Substantia nigra (tissue), 51 donors: ENCODE measurements at places on chromosomes 3 and 15.

DNA sequence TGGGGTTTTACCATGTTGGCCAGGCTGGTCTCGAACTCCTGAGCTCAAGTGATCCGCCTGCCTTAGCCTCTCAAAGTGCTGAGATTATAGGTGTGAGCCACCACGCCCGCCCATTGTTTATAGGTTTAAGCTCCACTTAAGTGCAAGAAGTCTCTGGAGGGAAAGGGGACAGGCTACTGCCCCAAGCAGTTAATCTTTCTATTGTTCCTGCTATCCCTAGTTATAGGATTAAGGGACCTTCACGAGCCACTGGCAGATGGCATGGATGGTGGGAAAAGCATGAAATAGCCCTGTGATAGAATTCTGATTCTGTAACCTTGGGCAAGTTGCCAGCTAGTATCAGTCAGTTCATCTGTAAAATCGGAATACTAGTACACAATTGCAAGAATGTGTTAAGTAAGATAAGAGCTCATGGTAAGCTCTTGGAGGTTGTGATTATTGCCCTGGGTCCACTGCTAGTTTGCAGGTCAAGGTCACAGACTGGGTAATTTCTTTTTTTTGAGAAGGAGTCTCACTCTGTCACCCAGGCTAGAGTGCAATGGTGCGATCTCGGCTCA, 5.3 kb upstream of the RBPMS2 start:
- DNase-seq: no peak

- DNase-seq: no peak
Measured at GRCh38 chr15:78987556-78988360, 42.9 kb upstream of the CTSH start.

- peak; percentile 5 for DNase-seq
Measured at GRCh38 chr15:80970018-80970657, 19.5 kb downstream of the MESD start.

DNA sequence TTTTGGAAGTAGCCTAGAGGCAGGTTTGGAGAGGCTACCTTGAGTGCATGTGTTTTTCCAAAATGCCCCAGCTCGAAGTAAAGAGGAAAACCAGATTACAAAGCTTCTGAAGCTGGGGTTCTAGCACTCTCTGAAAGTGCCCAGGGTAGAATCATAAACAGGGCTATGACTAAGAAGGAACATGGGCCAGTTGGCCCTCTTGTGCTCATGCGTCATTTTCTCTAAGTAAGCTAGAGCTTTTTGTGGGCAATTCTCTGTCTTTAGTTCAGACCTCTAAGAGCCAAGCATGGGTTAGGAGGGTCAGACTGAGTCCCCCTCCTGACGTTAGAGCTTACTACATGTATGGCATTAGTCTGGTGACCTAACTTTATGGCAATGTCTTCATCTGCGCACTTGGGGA, 129.5 kb upstream of the UMPS start:
- DNase-seq: no peak

DNA sequence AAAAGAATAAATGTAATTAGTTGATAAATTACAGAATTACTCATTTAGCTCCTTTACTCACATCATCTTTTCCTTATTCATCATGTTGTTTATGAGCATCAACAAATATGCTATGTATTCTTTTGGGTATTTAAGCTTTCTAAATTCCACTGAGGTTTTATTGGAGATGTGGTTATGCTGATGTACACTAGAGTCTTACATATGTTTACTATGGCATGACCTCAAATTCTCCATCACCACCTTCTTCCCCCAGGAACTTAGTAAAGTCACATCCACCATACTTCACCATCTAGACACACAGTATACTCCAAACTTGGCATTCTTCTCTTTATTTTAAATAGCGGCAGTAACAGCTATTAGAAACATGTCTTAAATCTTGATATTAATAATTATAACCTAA, 74.1 kb upstream of the MELTF start:
- DNase-seq: no peak

DNA sequence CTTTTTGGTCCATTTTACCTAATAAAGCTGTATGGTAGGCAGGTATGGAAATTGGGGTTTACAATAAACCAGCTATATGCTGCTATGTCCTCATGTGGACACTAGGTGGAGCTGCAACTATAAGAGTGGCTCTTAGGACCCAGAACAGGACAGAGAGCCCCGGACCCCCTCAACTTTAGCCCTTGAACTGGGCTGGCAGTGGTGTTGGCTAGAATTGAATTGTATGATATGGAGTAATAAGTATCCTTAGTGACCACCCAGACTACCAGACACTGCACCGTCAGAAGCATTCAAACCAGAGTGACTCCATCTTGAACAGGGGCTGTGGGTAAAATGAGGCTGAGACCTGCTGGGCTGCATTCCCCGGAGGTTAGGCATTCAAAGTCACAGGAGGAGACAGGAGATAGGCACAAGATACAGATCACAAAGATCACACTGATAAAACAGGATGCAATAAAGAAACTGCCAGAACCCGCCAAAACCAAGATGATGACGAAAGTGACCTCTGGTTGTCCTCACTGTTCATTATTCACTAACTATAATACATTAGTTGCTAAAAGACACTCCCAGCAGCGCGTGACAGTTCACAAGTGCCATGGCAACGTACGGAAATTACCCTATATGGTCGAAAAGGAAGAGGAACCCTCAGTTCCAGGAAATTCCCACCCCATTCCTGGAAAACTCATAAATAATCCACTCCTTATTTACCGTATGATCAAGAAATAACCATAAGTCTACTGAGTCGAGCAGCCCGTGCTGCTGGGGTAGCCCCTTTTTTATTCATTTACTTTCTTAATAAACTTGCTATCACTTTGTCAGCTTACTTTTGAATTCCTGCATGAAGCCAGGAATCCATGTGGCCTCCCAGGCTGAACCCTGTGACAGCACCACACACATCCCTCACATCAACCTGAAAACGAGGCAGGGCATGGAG, 68.7 kb upstream of the BLM start:
- peak; percentile 6 for DNase-seq

- no peak for DNase-seq
Measured at GRCh38 chr3:85801955-85802354, 843.2 kb downstream of the CADM2 start.

GRCh38 chr3:34268032-34268709, 469.7 kb downstream of the PDCD6IP start:
- DNase-seq: no peak

DNA sequence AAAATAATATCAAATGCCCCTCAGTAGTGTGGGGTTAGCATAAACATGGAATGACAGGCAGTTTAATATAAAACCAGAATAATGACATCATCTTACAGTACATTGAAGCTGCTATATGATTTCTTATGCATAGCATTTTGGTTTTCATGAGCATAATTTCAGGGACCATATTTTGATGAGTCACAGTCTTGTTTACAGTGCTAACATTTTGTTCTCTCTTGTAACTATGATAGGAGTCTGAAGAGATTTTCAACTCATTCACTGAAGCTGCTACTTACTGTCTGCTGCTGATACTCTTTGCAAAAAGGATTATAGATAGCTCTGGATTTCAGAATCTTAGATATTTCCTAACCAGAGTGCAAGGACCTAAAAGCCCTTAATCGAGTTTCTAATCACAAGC, 92.6 kb upstream of the CCDC54 start:
- no peak for DNase-seq

DNA sequence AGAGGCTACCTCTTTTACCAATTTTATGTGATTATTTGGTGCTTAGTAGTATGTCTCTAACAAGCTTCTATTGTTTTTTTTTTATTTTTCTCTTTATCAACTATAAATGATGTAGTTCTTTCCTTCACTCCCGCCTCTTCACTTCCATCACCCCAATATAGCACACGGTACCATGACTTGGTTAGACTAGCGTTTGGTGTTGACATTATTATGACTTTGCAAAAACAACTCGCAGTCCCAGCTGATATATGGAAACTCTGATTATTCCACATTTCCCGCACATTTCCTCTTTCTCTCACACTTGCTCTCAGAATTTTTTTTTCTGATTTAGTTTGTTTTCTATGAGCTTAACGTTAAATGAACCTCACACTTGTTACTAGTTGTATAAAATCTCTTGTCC, 162.2 kb downstream of the GREM1 start:
- DNase-seq: no peak

DNA sequence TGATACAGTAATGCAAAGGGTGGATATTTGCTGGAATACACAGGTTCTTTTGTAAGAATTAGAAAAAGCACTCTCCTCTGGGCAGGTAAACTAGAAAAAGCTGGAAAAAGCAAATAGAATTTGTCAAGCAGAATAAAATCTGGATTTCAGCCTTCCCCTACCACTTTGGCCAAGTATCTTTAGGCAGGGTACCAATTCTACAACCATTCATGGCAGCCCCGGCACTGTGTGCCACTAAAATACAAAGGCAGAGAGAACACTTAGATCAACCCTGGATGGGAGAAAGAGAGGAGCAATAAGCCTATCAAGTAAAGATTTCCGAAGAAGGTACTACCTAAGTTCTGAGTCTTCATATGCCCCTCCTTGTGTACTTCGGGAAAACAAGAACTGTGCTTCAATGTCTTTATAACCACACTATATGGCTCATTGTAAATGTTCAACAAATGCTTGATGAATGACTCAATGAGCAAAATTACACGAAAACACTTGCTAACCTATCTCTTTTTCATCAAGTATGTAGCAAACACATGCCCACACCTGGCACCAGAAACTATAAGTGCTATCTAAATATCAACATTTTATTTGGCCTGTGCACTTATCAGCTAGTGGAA, 20.8 kb downstream of the STAG1 start:
- DNase-seq: no peak

GRCh38 chr3:183548262-183548769, 7.2 kb downstream of the KLHL6 start:
- DNase-seq: no peak

- no peak for DNase-seq
Measured at GRCh38 chr3:32401126-32401525, 9.5 kb downstream of the CMTM7 start.

DNA sequence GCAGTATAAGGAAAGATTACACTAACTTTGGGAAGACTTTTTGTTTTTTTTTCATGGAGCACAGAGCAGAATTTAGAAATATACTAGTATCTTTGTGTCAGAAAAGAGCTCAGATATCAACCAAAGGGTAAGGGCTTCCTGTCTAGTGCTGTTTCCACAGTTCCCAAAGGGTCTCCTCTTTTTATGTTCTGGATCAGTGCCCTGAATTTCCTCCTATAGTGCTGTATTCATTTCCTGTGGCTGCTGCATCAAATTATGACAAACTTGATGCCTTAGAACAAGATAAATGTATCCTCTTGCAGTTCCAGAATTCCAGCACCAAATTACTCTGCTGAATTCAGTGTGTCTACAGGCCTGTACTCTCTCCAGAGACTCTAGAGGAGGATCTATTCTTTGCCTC, 219.8 kb upstream of the THRB start:
- DNase-seq: no peak

GRCh38 chr3:176349706-176350105, 847.6 kb downstream of the TBL1XR1 start:
- DNase-seq: no peak

DNA sequence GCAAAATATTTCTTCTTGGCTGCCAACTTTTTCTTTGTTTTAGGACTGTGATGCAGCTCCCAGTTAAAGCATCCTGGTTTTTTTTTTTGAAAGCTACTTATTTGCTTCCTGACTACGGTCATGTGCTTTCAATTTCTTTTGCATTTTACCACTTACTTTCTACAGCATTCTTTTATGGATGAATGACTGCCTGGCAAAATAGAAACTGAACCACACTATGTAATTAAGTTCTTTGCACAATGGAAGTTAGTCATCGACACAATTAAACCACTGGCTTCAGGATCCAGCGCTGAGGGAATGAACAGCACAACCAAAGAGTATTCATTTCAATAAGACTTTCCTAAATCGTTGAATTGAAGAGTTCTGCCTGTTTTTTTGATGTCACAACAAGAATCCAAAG, 82.2 kb upstream of the EPHA3 start:
- no peak for DNase-seq

DNA sequence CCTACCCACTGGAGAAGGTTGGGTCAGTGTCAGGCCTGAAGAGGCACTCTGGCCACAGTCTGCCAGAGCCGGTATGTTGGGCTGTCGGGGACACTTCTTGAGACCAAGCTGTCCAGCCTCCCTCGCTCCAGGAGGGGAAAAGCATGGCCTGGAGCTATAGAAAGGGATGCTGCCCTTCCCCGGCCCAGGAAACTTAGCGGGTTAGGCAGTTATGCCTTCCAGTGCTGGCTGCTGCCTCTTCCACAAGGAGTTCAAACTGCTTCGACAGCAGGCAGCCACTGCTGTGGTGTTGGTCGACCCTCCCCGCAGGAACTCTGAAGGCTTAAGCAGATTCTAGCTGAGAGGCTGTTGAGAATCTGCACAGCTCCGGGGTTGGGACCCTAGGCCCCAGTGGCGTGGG, 819.4 kb downstream of the DIPK2A start:
- DNase-seq: no peak

DNA sequence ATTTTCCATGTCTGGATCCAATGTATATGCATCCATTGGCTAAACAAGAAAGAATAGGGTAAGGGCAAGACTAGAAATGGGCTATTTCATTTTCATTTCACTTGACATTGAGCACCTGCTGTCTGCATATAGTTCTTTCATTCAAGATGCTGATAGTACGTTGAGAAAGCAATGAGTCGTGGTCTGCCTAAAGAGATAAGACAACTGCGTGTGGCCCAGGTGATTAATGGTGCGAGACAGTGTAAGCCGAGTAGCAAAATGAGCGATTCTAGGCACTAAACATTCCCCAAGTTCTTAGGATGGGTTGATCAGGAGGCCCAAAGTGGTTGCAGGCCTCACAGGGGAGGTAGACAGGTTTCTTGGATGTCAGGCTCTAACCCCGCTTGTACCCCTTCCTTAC, 235.4 kb downstream of the PDCD6IP start:
- no peak for DNase-seq

- no peak for DNase-seq
Measured at GRCh38 chr15:70198441-70199123, 100.9 kb upstream of the TLE3 start.

DNA sequence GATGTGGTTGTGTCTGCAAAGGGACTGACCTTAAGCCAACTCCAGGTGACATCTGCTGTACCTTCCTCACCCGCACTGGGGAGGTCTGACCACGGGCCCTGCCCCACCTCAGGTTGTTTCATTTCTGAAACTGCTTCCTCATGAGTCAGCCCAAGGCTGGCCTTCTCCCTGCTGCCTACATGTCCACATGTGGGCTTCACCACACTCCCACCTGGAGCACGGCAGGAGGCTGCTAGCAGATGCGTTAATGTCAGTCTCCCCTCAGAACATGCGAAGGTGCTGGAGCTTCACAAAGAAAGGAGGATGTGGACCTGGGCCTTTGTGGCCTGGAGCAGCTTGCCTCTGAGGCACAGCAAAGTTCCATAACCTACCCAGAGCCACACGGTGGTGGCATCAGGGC, 69.4 kb upstream of the PLXNA1 start:
- DNase-seq: no peak
